ENCODE measurements at places on chromosomes 4 and X.

DNA sequence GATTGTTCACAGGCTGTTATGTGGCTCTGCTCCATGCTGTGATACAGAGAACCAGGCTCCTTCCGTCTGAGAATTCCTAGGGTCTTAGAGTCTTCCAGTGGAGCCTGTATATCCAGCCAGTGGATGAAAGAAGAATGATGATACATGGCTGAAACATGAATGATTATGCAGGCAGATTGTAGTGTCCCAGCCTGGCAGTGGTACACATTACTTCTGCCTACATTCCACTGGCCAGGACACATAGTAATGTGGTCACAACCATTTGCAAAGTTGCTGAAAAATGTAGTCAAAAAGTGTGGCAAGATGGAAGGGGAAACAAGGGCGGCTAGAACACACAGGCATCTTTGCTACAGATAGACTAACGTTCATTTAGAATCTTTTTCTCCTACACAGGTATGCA, 4.5 kb upstream of the GBA3 start:
- no peaks in the 10 kb centered on the region for H3K36me3 ChIP-seq
- DNase-seq, result no peak
- no peaks in the 10 kb centered on the region for H3K27me3 ChIP-seq
- no peak overlapping the region for H3K4me3 ChIP-seq
- no peak overlapping the region for H3K27ac ChIP-seq
- H3K4me1 ChIP-seq, result no peaks in the 10 kb centered on the region

GRCh38 chr4:6233929-6234328, 33.6 kb upstream of the JAKMIP1 start:
- H3K27me3 ChIP-seq, result no peaks in the 10 kb centered on the region
- DNase-seq, result peak; percentile 28
- no peak overlapping the region for H3K27ac ChIP-seq
- H3K36me3 ChIP-seq, result no peaks in the 10 kb centered on the region
- H3K4me3 ChIP-seq, result no peak overlapping the region

GRCh38 chrX:82695066-82695465, 813.0 kb upstream of the POU3F4 start:
- no peaks in the 10 kb centered on the region for H3K4me1 ChIP-seq
- no peak for DNase-seq
- no peak overlapping the region for H3K4me3 ChIP-seq
- no peaks in the 10 kb centered on the region for H3K36me3 ChIP-seq

- H3K4me1 ChIP-seq, result peaks cover 8% of the 10 kb centered on the region
- no peaks in the 10 kb centered on the region for H3K36me3 ChIP-seq
- H3K4me3 ChIP-seq, result no peak overlapping the region
- no peak overlapping the region for H3K27ac ChIP-seq
- H3K27me3 ChIP-seq, result no peaks in the 10 kb centered on the region
Observed at GRCh38 chr4:108192056-108192455, 23.3 kb upstream of the LEF1 start.

Data from ascending aorta (tissue), 2 donors.